Neural crest cell (in vitro differentiated cells): ENCODE measurements at places on chromosomes 12 and 14.

DNA sequence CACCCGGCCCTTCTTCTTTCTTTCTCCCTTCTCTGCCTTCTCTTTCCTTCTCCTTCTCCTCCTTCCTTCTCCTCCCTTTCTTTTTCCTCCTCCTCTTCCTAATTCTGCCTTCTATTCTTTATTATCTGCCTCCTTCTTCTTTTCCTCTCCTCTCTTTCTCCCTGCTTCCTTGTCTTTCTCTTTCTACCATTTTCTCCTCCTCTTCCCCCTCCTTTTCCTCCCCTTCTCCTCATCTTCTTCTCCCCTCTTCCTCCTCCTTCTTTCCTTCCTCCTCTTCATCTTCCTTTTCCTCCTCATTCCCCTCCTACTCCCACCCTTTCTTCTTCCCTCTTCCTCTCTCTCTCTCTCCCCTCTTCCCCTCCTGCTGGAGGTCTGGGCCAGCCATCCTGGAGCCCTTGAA is 294.9 kb upstream of the CRY1 start:
- no peak for DNase-seq

DNA sequence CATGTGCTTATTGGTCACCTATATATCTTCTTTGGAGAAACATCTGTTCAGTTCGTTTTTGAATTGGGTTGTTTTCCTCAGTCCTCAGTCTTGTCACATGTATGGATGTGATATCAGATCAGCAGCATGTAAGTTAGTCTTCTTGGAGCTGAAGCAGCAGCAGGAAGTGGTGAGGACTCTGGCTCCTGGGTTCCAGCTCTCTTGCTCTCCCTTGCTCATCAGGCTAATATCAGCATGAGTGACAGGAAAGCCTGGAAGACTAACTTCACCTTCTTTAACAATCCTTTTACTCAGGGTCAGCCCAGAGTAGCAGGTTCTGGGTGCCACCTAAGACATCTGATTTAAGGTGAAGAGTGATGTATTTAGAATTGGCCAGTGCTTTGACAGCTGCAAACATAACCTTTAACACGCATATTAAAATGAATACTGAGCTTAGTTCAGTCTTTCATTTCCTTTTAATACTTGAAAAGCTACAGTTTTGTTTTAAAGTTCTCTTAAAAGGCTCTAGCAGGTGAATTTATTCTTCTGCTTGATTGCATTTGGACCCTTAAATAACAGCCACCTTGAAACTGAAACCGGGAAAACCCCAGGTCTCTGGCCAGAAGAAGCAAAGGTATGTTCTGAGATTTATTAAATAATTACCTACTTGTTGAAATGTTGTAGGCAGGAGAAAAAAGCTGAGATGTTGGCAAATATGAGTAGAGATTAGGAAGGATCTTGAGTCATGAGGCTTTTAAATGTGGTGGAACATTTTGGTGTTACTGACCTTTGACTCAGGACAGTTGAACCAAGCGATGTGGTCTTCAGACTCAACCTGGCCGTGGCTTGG is 54.3 kb downstream of the DRAM1 start:
- no peak for DNase-seq

DNA sequence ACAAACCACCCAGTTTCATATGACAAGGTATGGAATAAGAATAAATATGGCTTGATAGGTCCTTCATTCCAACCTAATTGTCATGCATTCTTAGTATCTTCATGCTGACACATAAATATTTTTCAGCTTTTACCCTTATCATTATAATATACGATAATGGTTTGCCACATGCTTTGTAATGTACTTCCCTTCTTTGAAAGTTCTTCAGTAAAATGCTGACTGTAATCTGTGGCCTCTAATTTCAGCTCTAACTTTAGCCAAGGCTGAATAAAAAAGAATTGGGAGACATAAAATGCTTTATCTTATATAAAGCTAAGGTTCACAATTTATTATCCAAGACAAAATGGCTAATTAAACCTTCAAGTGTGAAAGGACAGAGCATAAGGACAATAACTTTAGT is 2.6 kb upstream of the MAP4K5 start:
- DNase-seq = no peak

- no peak for DNase-seq
These were observed 39.4 kb downstream of the HNRNPC start for GRCh38 chr14:21229821-21230220.

DNA sequence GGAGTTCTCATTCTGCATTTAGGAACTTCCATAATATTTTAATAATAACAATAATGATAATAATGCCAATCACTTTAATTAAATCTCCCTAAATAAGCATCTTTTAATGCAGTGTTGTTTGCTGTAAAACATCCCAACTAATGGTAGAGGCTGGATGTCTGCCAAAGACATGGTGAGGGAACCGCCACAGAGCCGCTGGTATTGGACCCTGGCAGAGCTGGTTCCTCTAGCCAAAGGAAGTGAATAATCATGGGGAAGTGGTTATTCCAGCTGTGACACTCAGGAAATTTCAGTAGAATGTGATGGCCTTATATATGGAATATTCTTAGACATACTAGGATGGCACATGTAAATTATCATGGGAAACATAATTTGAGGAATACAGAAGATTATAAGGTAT is 483.3 kb downstream of the ZFP36L1 start:
- DNase-seq = no peak

GRCh38 chr12:6592087-6592486 is 15.1 kb downstream of the CHD4 start:
- DNase-seq = no peak

GRCh38 chr12:71746974-71747611 is 7.6 kb upstream of the RAB21 start:
- DNase-seq = peak; percentile 26

DNA sequence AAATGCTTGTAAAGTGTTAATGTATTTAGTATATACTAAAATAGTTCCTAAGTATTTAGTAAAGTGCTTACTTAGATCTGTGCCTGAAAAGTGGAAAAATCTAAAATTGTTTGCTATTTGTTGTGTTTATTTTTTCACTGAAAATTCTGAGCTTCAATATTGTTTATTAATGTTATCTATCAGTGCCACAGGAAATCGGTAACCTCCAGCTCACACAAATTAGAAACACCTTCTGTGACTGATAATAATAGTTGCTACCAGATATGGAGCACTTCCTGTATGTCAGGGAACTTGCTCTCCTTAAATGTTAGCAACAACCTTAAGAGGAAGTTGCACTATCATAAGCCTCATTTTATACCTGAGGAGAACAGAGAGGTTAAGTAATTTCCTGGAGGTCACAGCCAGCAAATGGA is 723 bp upstream of the LRP10 start:
- DNase-seq = no peak

DNA sequence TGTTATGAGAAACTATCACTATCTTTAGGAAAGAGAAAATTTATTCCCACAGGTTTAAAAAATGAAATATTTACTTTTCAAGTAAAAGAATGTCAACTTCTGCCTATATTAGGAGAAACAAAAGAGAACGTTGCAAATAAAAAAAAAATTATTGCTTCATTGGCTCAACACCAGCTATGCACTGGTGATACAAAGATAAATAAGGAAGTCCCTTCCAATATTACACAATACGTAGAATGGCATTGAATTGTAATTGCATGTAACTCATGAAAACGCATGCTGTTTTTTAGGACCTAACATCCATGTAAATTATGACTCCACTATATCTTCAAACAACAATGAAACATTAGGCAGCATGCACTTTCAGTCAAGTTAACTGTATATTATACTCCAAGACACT is 56.4 kb upstream of the RERGL start:
- DNase-seq = no peak

DNA sequence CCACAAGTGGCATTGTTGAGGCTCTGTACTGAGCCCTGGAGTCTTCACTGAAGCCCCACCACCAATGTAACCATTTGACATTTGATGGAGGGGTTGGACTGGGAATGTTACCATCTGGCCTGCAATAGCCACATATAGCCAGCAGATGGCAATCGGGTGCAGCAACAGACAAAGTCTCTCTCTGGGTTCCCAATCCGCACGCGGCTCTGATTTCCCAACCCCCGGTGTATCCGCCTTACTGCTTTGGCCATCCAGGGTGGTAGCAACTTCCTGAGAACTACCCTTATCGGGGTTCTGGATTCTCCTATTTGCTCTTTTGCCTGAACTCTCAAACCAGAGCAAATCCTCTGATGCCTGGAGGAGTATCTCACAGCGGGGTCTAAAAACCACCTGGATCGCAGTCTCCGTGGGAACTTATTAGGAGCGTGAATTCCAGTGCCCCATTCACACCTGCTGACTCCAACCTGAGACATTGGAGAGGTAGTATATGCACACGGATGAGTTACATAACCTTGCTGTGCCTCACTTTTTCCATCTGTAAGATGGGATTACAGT is 14.2 kb downstream of the VRTN start:
- peak; percentile 86 for DNase-seq

GRCh38 chr14:33370426-33370825 is 431.7 kb downstream of the NPAS3 start:
- no peak for DNase-seq

DNA sequence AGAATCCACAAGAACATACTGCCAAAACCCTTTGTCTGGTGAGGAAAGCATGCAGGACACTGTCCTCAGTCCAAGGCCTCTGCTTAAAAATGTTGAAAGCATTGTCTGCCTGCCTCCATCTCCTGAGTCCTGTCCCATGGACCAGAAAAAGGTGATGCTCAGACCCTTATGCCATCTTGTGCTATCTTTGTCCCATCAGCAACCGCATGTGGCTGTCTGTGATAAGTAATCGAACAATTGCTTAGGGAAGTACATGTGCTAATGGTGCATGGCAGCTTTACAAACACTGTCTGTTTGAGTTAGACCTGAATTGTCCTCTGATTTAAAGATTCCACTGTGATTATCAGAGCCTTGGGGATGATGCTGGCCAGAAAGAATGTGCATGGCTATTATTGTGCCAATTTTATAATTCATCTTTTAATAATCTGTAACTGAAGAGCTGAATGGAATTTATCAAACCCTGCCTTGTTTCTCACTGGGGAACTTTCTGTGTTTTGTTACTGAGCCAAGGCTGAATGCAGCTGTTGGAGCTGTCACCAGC is 177.5 kb downstream of the DACT1 start:
- no peak for DNase-seq

- no peak for DNase-seq
These were observed 8.8 kb upstream of the CEBPE start for GRCh38 chr14:23127861-23128260.

DNA sequence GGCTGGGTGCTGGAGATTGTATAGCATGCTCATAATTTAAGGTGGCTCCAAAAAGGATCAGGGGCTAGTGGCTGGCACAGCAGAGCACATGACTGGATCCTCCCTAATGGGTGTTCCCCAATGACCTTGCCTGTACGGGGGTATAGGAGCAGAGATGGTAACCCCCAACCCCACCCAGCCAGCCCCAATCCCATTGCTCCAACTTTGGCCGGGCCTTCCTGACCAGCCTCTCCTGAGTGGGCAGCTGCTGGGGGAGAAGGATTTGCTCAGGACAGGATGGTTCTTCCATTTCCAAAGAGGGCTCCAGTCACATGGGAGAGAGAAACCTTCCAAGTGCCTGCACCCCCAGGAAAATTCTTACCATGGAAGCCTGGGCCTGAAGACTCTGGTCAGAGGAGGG is 15.3 kb upstream of the NR4A1 start:
- DNase-seq = no peak

DNA sequence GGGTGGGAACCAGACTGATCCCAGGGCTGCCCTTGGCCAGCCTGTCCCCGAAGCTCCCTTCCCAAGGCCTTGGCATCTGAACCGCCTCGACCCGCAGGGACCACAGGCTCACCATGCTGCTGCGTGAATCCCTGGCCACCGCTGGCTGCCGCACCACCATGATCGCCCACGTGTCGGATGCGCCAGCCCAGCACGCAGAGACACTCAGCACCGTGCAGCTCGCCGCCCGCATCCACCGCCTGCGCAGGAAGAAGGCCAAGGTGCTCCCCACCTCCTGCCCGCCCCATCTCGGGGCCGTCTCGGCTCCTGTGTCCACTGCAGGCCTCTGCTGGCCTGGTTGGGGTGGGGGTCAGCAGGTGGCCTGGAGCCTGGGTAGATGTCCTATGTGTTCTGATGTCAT is 35.7 kb downstream of the KIF26A start:
- no peak for DNase-seq

DNA sequence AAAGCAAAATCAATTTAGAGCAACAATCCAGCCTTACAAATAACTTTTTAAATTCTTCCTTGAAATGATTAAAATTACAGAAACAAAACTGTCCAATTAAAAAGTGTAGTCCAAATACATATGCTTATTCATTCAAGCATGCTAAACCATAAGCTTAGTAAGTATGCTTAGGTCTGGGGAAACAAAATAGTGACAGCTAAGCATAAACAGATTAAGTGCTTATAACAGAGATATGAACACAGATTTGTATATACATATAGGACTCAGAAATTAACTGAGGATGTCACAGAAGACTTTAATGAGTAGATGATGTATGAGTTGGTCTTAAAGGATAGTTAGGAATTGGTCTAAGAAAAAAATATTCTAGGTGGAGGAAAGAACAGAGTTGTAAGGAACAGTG is 41.8 kb downstream of the SCAF11 start:
- DNase-seq = no peak

DNA sequence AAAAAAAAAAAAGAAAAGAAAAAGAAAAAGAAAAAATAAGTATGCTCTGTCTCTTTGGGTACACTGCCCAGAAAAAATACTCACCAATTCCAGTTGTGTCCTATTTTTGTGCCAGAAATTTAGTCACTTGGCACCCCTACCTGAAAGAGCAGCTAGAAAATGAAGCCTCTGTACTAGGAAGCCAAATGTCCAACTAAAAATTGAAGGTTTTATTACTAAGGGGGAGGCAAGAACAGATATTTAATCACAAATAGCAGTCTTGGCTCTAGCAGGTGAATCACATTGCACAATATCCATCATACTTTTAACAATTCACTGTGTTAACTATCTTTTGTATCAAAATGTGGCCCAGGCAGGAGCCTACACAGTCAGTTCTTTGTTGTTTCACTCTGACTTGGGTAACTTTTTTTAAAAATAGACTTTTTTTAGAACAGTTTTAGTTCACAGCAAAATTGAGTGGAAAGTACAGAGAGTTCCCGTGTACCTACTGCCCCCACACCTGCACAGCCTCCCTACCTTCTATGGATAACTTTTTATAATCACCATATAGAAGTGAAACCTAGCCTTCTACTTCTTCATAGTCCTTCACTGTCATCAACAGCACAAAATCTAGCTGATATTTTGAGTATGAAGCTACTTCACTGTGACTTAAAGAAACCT is 87.1 kb upstream of the ATF7IP start:
- no peak for DNase-seq
